ENCODE measurements at places on chromosomes 5 and 9. TPM values are rescaled to one million over a fixed set of nuclear protein-coding genes. Genes with fewer than 3 reads are reported as not detected.

SLC36A3 gene
- not detected for total RNA-seq

- no peak for DNase-seq
Measured at GRCh38 chr5:3958389-3958788, 362.8 kb downstream of the IRX1 start.

AGXT2 gene
- total RNA-seq = not detected

CDH10 gene
- total RNA-seq = 6.4 TPM

GRCh38 chr9:134434894-134435506 is 108.7 kb downstream of the RXRA start:
- peak; percentile 93 for DNase-seq

- peak; percentile 74 for DNase-seq
Measured at GRCh38 chr5:132771503-132771998, 5.5 kb downstream of the SEPTIN8 start.

GRCh38 chr9:100427366-100428263 is 672 bp downstream of the MSANTD3 start:
- peak; percentile 75 for DNase-seq

GMCL2 gene
- total RNA-seq = not detected

DNA sequence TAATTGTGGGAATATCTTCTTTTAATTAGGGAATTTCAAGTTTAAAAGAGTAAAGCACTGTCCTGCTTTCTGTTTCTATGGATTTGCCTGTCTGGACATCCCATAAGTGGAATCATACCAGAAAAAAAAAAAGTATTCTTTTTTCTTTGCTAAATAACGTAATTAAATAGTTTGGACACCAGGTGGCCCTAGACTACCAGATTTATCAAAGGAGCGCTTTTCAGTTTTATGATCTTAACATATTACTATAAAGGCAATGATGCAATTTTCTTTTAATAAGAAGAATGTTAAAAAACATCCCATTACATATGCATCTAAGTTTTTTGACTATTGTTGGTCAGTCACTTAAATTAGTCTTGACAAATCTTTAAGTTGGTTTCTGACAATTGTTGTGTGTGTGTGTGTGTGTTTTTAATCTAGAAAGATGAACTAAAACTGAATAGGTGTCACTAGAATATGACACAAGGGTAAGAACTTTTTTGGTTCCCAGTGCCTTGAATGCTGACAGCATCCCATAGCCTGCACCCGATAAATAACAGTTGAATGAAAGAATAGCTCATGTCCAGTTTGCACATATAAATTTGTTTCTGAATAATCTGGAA is 49.5 kb downstream of the C5orf22 start:
- peak; percentile 26 for DNase-seq

DNA sequence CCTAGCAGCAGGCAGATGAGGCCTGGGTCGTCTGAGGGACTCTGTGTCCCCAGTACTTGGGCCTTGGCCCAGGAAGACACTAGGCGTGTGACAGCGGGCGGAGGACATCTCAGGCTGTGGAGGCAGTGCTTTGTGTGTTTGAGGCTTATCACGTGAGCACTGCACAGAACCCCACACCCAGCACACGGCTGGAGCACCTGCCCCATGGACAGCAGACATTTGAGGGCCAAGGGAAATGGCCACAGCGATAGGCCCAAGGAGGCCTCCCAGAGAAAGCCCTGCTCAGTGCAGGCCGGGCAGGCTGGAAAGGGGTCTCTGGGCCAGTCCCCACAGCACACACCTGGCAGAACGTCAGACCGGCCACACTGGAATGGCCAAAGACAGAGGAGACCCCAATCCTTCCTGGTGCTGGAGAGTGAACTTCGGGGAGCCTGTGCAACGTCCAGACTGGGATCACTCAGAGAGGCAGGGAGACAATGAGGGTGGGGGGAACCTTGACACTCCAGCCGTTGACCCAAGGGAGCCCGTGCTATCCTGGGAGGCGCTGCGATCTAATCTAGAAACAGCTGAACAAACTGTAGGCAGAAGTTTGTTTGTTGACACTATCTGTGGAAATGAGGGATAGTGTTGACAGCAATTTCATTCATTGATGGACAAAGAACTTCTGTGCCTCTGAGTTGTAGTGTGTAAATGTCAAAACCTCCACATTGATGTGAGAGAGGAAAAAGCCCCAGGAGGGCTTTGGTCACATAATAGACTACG is 19.6 kb upstream of the FLT4 start:
- DNase-seq = no peak
